Naive thymus-derived CD8-positive, alpha-beta T cell (primary cell): ENCODE measurements at places on chromosomes 16 and 17.

GRCh38 chr17:62186841-62187240 is 121.8 kb upstream of the MED13 start:
- no peaks in the 10 kb centered on the region for H3K27me3 ChIP-seq
- H3K4me1 ChIP-seq, result no peaks in the 10 kb centered on the region
- no peak overlapping the region for H3K4me3 ChIP-seq
- no peak overlapping the region for H3K27ac ChIP-seq

GRCh38 chr17:2903193-2903974 is 107.1 kb downstream of the RAP1GAP2 start:
- H3K4me1 ChIP-seq, result no peaks in the 10 kb centered on the region
- H3K36me3 ChIP-seq, result peaks cover 4% of the 10 kb centered on the region
- no peak overlapping the region for H3K4me3 ChIP-seq
- no peak for DNase-seq

- no peak overlapping the region for H3K27ac ChIP-seq
- no peaks in the 10 kb centered on the region for H3K36me3 ChIP-seq
- no peaks in the 10 kb centered on the region for H3K27me3 ChIP-seq
- peaks cover 3% of the 10 kb centered on the region for H3K4me1 ChIP-seq
Measured at GRCh38 chr16:29192329-29193247, 207.7 kb downstream of the LAT start.

DNA sequence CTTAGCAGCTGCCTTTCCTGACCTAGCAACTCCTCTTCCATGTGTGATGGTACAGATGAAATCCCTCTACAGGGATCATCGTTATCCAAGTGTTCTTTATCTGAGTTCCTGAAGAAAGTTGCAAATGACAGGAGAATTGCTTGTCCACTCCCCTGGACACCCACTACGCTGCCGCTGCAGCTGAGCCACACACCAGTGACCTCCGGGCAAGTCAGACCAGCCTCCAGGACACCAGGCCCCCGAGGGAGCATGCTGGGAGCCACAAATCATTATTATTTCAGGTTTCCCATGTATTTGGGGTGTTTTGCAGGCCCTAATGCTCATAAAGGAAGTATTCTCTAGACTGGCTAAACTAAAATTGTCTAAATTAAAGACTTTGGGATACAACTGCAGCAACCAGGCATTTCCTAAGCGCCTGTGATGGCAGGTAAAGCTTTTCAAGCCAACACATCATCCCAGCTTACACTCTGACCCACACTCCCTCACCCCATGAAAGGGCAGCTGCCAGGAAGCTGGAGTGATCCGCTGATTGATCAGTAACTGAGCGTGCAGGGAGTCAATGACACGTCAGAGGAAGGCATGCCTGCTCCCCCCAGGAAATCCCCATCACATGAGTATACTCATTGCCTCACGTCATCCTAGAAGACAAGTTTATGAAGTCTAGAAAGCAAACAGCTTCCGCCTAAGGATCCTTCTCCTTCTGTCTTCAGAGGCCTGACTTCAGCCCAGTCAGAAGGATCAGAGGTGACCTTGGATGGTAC is 14.4 kb downstream of the FA2H start:
- peaks cover 20% of the 10 kb centered on the region for H3K27me3 ChIP-seq
- H3K36me3 ChIP-seq, result no peaks in the 10 kb centered on the region
- no peak overlapping the region for H3K4me3 ChIP-seq
- H3K27ac ChIP-seq, result no peak overlapping the region
- H3K4me1 ChIP-seq, result no peaks in the 10 kb centered on the region

DNA sequence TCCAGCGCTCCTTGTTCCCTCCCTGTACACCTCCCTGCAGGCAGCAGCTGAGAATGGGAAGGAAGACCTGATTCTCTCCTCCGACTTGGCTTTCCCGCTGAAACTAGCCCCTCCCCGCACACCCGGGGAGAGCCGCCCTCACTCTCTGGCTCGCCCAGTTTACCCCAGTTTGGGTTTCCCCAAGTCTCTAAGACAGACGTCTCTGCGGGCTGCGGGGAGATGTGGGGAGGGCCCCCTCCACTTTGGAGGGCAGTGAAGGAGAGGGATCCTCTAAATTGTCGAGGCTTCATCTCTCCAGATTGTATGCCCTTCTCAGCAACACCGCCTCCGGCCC is 797 bp downstream of the GRB7 start:
- H3K27ac ChIP-seq, result peak overlapping the region; percentile 89
- peaks cover 2% of the 10 kb centered on the region for H3K36me3 ChIP-seq
- H3K27me3 ChIP-seq, result peaks cover 28% of the 10 kb centered on the region
- H3K4me1 ChIP-seq, result peaks cover 30% of the 10 kb centered on the region

DNA sequence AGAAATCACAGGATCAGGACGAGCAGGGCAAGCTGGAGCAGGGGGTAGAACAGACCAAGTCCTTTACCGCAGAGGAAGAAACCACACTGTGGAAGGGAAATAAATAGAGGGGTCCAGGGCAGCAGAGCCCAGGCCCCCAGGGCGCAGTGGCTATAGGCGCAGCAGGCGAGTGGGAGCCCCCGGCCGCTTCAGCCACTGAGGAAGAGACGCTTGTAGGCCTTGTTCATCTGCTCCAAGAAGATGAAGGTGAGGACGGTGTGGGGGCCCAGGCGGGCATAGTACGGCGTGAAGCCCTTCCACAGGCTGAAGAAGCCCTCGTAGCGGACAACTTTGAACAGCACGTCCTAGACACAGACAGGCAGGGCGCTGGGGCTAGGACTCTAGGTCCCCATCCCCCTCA is 2.3 kb downstream of the SLC25A11 start:
- H3K4me1 ChIP-seq, result peaks cover 65% of the 10 kb centered on the region
- H3K27me3 ChIP-seq, result no peaks in the 10 kb centered on the region
- no peak overlapping the region for H3K4me3 ChIP-seq

DNA sequence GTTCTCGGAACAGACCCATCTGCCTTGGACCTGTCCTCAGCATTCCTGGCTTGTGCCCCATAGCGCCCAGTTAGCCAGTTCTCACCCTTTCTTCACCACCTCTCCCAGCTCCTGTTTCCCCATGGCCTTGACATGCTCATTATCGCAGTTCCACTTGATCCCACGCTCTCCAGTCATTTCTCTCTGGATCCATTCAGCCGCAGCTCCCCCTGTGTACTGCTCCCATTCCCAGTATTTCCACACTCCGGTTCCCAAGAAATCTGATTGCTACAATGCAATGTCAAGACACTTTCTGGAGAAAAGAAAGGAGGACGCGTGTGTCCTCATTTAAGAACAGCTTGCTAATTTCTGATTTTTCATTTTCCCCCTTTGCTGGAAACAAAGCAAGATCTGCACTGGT is 55.4 kb downstream of the TMEM186 start:
- H3K27me3 ChIP-seq, result no peaks in the 10 kb centered on the region
- H3K4me1 ChIP-seq, result no peaks in the 10 kb centered on the region
- no peak for DNase-seq
- no peak overlapping the region for H3K27ac ChIP-seq

GRCh38 chr17:602436-602835 is 112.2 kb downstream of the VPS53 start:
- DNase-seq, result no peak
- no peaks in the 10 kb centered on the region for H3K27me3 ChIP-seq
- H3K4me3 ChIP-seq, result no peak overlapping the region

- H3K27me3 ChIP-seq, result no peaks in the 10 kb centered on the region
- H3K4me3 ChIP-seq, result no peak overlapping the region
- H3K27ac ChIP-seq, result no peak overlapping the region
Measured at GRCh38 chr16:17445421-17445820, 25.3 kb downstream of the XYLT1 start.

DNA sequence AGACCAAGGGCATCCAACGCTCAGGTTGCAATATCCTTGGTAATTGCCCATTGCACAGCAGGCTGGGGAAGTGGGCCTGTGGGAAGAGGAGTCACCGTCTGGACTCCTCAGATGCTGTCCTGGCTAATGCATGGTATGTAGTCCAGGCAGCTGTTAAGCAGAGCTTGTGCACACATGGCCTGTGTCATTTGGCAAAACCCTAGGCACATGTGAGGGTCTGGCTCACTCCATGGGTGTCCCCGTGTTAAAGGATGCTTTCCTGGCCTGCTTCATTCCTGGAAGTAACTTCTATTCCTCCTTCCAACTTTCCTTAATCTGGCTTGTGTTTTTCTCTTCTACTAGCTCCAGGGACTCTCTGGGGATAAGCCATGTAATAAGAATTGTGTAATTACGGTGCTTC is 378.0 kb upstream of the CA10 start:
- no peak overlapping the region for H3K4me3 ChIP-seq
- DNase-seq, result no peak
- H3K4me1 ChIP-seq, result no peaks in the 10 kb centered on the region
- peaks cover 2% of the 10 kb centered on the region for H3K27me3 ChIP-seq

GRCh38 chr17:78537217-78537860 is 39.9 kb downstream of the DNAH17 start:
- H3K36me3 ChIP-seq, result no peaks in the 10 kb centered on the region
- H3K27me3 ChIP-seq, result no peaks in the 10 kb centered on the region
- no peak overlapping the region for H3K27ac ChIP-seq
- no peak for DNase-seq
- no peak overlapping the region for H3K4me3 ChIP-seq

- peaks cover under 1% of the 10 kb centered on the region for H3K4me1 ChIP-seq
- H3K36me3 ChIP-seq, result no peaks in the 10 kb centered on the region
- no peak for DNase-seq
- peak overlapping the region; percentile 70 for H3K4me3 ChIP-seq
Measured at GRCh38 chr16:88992351-88993165, 15.6 kb upstream of the CBFA2T3 start.

GRCh38 chr16:16191493-16192167 is 31.7 kb downstream of the ABCC6 start:
- no peak overlapping the region for H3K27ac ChIP-seq
- H3K4me1 ChIP-seq, result no peaks in the 10 kb centered on the region
- H3K36me3 ChIP-seq, result no peaks in the 10 kb centered on the region
- no peak overlapping the region for H3K4me3 ChIP-seq
- DNase-seq, result no peak

GRCh38 chr16:28917095-28917494 is 7.9 kb downstream of the RABEP2 start:
- no peak for DNase-seq
- H3K27ac ChIP-seq, result no peak overlapping the region
- H3K4me1 ChIP-seq, result peaks cover 4% of the 10 kb centered on the region
- H3K27me3 ChIP-seq, result no peaks in the 10 kb centered on the region

- H3K4me1 ChIP-seq, result peaks cover 37% of the 10 kb centered on the region
- H3K4me3 ChIP-seq, result peak overlapping the region; percentile 55
- H3K36me3 ChIP-seq, result no peaks in the 10 kb centered on the region
- peaks cover 4% of the 10 kb centered on the region for H3K27me3 ChIP-seq
Measured at GRCh38 chr17:39002991-39003715, 36.0 kb upstream of the FBXO47 start.

DNA sequence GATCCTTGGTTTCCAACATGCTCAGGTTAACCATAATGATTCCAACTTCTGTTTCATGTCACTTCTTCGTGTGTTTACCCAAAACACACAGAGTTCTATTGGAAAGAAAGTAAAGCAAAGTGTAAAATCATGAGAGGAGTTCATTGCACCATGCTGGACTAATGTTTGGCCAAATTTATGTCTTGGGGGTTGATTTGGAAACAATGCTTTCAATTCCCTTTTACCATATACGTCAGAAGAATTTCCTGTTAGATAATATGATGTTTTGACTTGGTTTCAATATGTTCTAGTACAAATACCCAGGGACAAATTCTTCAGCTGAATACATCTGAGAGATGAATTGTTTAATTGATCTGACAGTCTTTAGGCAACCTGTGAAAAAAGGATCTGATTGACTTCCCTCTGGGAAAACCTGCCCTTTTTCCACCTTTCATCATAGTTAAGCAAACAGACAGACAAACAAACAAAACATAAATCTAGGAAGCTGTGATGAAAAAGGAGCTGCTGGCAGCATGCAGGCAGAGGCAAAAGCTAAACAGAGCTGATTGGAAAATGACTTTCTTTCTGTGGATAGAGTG is 26.0 kb upstream of the MPHOSPH6 start:
- H3K36me3 ChIP-seq, result no peaks in the 10 kb centered on the region
- peaks cover 15% of the 10 kb centered on the region for H3K4me1 ChIP-seq
- H3K4me3 ChIP-seq, result no peak overlapping the region
- H3K27me3 ChIP-seq, result peaks cover under 1% of the 10 kb centered on the region

DNA sequence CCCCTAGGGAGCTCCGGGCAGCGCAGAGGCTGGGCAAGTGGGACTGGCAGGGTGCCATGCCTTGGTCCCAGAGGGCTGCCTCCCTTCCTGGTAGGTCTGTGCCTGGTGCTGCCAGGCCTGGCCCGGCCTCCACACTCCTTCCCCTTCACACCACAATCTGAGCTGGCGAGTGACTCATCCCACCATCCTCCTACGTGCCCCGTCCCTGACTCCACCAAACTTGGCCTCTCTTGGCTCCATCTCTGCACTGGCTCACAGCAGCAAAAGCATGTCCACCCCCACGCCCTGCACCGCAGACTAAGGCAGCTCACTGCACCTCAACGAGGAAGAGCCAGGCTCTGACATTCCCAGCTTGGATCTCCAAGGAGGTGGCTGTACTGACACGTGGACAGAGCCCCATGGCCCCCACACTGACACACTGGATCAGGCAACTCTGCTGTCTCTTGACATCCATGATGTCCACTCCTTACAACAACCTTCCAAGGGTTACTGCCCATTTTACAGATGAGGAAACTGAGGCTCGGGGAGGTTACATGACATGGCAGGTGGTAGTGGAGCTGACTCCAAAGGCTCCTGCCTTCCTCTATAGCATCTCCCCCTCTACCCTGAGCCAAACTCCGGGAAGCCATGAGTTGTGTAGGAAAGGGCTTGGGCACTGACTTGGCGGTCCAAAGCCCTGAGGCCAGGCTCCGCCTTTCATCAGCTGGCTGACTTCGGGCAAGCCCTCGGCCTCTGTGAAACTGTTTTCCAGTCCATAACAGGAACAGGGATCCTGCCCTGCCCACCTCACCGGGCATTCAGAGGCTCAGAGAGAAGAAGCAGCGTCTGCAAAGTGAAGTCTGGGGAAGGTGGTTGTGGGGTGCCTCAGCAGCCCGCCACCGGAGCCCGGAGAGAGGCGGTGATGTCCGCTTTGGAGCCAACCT is 20.1 kb upstream of the KRT19 start:
- peaks cover 17% of the 10 kb centered on the region for H3K27me3 ChIP-seq
- no peaks in the 10 kb centered on the region for H3K36me3 ChIP-seq
- DNase-seq, result no peak

- no peaks in the 10 kb centered on the region for H3K27me3 ChIP-seq
- H3K36me3 ChIP-seq, result no peaks in the 10 kb centered on the region
- H3K27ac ChIP-seq, result no peak overlapping the region
- H3K4me3 ChIP-seq, result no peak overlapping the region
- no peaks in the 10 kb centered on the region for H3K4me1 ChIP-seq
Measured at GRCh38 chr16:55539488-55539887, 27.0 kb upstream of the CAPNS2 start.

GRCh38 chr16:72722552-72722951 is 325.4 kb downstream of the ZFHX3 start:
- H3K4me3 ChIP-seq, result no peak overlapping the region
- no peaks in the 10 kb centered on the region for H3K4me1 ChIP-seq
- no peak for DNase-seq
- H3K36me3 ChIP-seq, result no peaks in the 10 kb centered on the region

DNA sequence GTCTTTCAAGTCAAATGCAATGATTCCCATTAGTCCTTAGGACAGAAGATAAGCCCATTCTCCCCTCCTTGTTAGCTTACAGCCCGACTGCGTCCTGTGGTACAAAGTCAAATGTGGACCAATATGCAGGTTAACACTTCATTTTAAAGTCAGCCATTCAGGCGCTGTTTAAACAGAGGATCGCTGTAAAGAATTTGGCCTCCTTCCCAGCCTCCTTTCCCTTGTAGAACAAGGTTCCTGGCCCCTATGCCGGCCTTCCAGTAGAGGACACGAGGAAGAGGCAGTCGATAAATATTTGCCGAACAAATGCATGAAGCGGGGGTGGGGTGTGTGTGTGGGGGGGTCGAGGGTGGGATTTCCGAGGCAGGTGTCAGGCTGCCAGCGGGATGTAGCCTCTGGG is 4.3 kb downstream of the SDK2 start:
- no peak overlapping the region for H3K4me3 ChIP-seq
- peaks cover 25% of the 10 kb centered on the region for H3K4me1 ChIP-seq
- DNase-seq, result no peak
- H3K27me3 ChIP-seq, result no peaks in the 10 kb centered on the region
- H3K36me3 ChIP-seq, result no peaks in the 10 kb centered on the region
- H3K27ac ChIP-seq, result no peak overlapping the region
